Midbrain (tissue), 1 donor: ENCODE measurements at places on chromosomes 6 and 20.

DNA sequence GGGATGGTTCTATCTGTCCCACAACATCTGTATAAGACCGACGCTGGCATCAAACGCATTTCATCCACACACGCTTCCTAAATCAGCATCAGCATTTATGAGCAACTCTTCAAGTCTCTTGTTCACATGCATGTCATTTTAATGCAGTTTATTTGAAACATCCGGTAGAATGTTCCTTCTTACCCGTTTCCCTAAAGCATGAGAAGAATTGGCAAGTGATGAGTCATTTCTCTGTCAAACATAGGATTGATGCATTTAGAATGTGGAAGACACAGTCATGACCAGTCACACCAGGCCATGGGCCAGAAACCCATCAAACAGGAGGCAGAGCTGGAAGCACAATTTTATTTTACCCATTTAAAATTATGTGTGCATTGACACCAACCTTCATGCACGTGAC, 122.8 kb downstream of the UST start:
- no peak for DNase-seq

DNA sequence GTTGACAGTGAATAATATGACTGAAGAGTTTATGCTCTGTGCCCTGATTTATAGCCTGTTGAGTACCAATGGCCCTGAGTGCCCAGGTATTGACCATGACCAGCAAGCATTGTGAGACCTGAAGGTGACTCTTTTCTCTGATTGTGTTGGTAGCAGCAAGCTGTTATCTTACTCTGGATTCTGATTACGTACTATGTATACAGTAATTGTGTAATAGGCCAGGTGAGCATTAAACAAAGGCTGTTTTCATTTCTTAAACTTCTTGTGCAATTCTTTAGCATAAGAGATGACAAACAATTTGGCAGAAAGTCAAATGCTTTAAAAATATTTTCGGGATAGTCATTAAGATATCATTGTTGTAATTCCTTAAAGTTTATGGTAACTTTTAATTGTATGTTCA, 111.7 kb upstream of the PTPRK start:
- no peak for DNase-seq

GRCh38 chr20:14707865-14708596, 370.6 kb upstream of the FLRT3 start:
- no peak for DNase-seq

GRCh38 chr20:43189554-43190331, at the start of gene PTPRT:
TSS of gene PTPRT (minus strand) at chr20:43189906. CDS start at chr20:43189733, 173 bp downstream.
- no peak for DNase-seq
